Neural cell (in vitro differentiated cells): ENCODE measurements at places on chromosomes 12 and 14. TPM values are rescaled to one million over a fixed set of nuclear protein-coding genes. Genes with fewer than 3 reads are reported as not detected.

APOLD1 gene
- 0.38 and 1.1 TPM in 2 replicates for polyA plus RNA-seq

HCAR2 gene
- not detected in 2 replicates for polyA plus RNA-seq

ATXN2 gene
- 12.6 and 13.9 TPM in 2 replicates for polyA plus RNA-seq

RNASE1 gene
- polyA plus RNA-seq, result 0.64 TPM in 1 of 2 replicates, not detected in the other

ACRBP gene
- polyA plus RNA-seq, result 1.6 and 4.7 TPM in 2 replicates

SLC6A13 gene
- 1.4 and 1.6 TPM in 2 replicates for polyA plus RNA-seq

MCRS1 gene
- 109 and 112 TPM in 2 replicates for polyA plus RNA-seq

MANSC4 gene
- 0.43 and 0.54 TPM in 2 replicates for polyA plus RNA-seq

FAR2 gene
- 0.99 and 3.5 TPM in 2 replicates for polyA plus RNA-seq

PTPRO gene
- polyA plus RNA-seq, result 120 and 124 TPM in 2 replicates

KRT2 gene
- not detected in 2 replicates for polyA plus RNA-seq

RTL1 gene
- 0.20 TPM in 1 of 2 replicates, not detected in the other for polyA plus RNA-seq

CMA1 gene
- polyA plus RNA-seq, result not detected in 2 replicates

TAC3 gene
- polyA plus RNA-seq, result 2.5 TPM in 1 of 2 replicates, not detected in the other

PRIMA1 gene
- polyA plus RNA-seq, result 0.14 TPM in 1 of 2 replicates, not detected in the other

GALNT8 gene
- 25.8 and 25.9 TPM in 2 replicates for polyA plus RNA-seq

PLEKHH1 gene
- 32.1 and 34.1 TPM in 2 replicates for polyA plus RNA-seq

TSPAN11 gene
- polyA plus RNA-seq, result 4.6 and 5.6 TPM in 2 replicates

BDKRB1 gene
- polyA plus RNA-seq, result not detected in 2 replicates

SYNDIG1L gene
- 2.0 and 2.1 TPM in 2 replicates for polyA plus RNA-seq

DCN gene
- polyA plus RNA-seq, result 0.76 TPM in 1 of 2 replicates, not detected in the other
